Upper lobe of right lung (tissue), 1 donor: ENCODE measurements at places on chromosomes 2 and 18. TPM values are rescaled to one million over a fixed set of nuclear protein-coding genes. Genes with fewer than 3 reads are reported as not detected.

DNA sequence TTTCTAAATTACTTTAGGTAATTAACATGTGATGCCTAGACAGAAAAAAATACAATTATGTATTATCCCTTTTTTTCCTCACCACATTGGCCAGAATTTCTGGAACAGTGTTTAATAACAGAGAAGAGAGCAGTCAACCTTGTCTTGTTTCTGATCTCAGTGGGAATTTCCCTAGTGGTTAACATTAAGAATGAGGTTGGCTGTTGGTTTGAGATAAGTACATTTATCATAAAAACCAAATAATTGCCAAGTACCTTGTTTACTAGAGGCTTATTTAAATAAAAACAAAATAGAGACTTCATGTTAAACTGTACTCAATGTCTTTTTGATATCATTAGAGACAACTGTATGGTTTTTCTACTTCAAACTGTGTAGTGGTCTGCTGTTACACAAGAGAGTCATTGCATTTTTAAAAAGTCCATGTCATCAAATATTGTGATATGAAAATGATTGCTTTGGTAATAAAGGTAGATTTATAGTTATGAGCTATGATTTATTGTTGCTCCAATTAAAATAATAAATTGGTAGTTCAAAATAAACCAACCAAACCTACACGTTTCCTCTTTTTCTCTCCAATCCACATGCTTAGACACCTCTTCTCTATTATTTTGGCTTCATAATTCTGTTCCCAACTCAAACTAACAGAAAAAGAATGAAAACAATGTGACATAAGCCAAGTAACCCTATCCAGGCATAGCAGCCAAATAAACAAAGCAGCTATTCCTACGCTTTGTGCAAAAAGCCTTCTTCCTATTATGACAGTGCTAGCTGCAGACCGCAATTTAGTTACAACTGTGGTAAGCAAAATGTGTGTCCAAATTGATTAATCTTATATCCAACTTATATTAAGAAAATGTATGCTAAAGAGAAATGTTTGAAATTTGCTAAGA is 20.9 kb upstream of the TANK start:
- no peaks in the 10 kb centered on the region for H3K36me3 ChIP-seq
- H3K27me3 ChIP-seq: no peaks in the 10 kb centered on the region
- DNase-seq: no peak
- H3K27ac ChIP-seq: peak overlapping the region; percentile 14
- H3K4me3 ChIP-seq: peak overlapping the region; percentile 46

DNA sequence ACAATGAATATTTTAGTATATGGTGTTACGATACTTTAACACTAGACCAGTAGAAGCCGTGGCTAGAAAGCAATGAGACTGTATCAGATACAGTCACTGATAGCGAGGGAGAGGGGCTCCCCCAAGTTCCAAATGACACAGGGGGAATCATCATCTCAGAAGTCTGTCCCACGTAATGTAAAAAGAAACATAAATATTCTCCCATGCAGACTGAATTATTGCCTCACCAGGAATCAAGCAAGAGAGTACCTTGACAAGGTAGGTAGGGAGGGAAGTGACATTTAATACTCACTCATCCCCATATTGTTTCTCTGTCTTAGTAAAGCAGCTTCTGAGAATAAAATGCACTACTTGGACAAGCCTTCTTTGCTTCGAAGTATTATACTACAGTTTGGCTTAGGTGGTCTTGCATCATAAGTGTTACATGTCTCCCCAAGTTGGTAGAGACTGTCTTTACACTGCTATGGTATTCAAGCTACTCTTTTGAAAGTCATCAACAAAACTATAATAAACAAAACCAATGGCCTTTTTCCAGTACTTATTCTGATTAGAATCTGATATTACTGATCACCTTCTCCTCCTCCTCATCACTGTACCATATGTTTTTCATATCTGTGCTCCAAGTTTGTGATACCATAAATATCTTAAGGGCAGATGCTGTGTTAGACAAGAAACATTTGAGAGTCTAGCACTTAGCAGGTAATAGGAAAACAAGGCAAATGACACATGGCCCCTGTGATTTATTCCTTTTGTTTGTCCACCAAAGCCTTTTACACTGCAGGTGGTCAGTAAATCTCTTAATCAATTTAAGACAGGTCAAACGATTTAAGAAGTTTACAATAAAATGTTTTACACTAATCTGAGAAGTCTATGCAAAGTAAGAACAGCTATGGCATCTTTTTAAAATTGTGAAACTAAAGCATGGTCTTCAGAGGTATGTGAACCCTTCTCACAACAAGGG is 2.7 kb downstream of the LAPTM4A start:
- H3K36me3 ChIP-seq: no peaks in the 10 kb centered on the region
- H3K4me3 ChIP-seq: peak overlapping the region; percentile 84
- no peaks in the 10 kb centered on the region for H3K27me3 ChIP-seq
- peaks cover 47% of the 10 kb centered on the region for H3K4me1 ChIP-seq

DNA sequence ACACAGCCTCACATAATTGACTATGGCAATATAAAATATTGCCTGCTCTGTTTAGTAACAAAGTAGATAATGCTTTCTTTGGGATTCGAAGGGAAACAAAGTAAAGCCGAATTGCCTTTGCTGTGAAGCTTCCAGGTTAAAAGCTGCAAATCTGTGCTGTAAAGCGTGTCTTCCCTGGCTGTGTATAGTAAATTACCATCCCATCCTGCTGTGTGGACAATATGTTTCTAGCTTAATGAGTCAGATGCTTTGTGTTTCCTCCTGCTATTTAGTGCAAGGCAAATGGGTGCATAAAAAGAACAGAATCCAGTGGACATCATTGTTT is 265.1 kb downstream of the SOCS6 start:
- no peak overlapping the region for H3K27ac ChIP-seq
- no peak overlapping the region for H3K4me3 ChIP-seq
- H3K27me3 ChIP-seq: no peaks in the 10 kb centered on the region
- no peak for DNase-seq
- no peaks in the 10 kb centered on the region for H3K4me1 ChIP-seq

- H3K4me3 ChIP-seq: no peak overlapping the region
- peaks cover 53% of the 10 kb centered on the region for H3K4me1 ChIP-seq
- H3K27me3 ChIP-seq: no peaks in the 10 kb centered on the region
- no peak overlapping the region for H3K27ac ChIP-seq
- H3K36me3 ChIP-seq: no peaks in the 10 kb centered on the region
Measured at GRCh38 chr18:13220361-13220991, 1.9 kb downstream of the LDLRAD4 start.

- peaks cover 21% of the 10 kb centered on the region for H3K4me1 ChIP-seq
- peak; percentile 10 for DNase-seq
- no peak overlapping the region for H3K27ac ChIP-seq
- no peaks in the 10 kb centered on the region for H3K27me3 ChIP-seq
- no peaks in the 10 kb centered on the region for H3K36me3 ChIP-seq
- H3K4me3 ChIP-seq: no peak overlapping the region
Measured at GRCh38 chr2:239278361-239278760, 122.5 kb downstream of the HDAC4 start.

DNA sequence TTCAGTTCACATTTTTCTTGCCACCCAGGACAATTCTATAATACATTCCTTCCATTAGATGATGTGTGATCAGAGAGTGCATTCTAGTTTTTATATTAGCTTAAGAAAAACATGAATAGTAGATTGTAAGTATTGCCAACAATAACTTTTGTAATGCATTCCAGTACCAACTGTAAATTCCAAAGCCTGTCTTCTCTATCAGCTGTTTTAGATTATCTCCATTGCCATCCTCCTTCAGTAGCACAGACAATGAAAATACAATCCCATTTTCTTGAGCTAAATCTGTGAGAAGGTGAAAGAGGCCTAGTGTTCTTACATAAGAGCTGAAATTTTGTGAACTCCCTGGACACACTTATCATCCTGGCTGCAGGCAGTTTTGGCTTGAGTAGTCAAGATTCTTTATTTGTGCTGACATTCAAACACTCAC is 103.9 kb downstream of the CCBE1 start:
- no peaks in the 10 kb centered on the region for H3K27me3 ChIP-seq
- DNase-seq: no peak
- H3K4me3 ChIP-seq: no peak overlapping the region
- H3K36me3 ChIP-seq: no peaks in the 10 kb centered on the region

- H3K27me3 ChIP-seq: no peaks in the 10 kb centered on the region
- no peak for DNase-seq
- H3K4me3 ChIP-seq: no peak overlapping the region
- no peaks in the 10 kb centered on the region for H3K4me1 ChIP-seq
- H3K27ac ChIP-seq: no peak overlapping the region
Measured at GRCh38 chr2:75022516-75022915, 64.1 kb downstream of the POLE4 start.

GRCh38 chr18:55268628-55269275 is 309.5 kb upstream of the CCDC68 start:
- H3K27ac ChIP-seq: no peak overlapping the region
- peaks cover 24% of the 10 kb centered on the region for H3K36me3 ChIP-seq
- no peak overlapping the region for H3K4me3 ChIP-seq
- H3K4me1 ChIP-seq: peaks cover 13% of the 10 kb centered on the region

- peaks cover 9% of the 10 kb centered on the region for H3K4me1 ChIP-seq
- DNase-seq: no peak
- H3K27ac ChIP-seq: no peak overlapping the region
- no peak overlapping the region for H3K4me3 ChIP-seq
Measured at GRCh38 chr2:12556762-12557161, 160.0 kb upstream of the TRIB2 start.

DNA sequence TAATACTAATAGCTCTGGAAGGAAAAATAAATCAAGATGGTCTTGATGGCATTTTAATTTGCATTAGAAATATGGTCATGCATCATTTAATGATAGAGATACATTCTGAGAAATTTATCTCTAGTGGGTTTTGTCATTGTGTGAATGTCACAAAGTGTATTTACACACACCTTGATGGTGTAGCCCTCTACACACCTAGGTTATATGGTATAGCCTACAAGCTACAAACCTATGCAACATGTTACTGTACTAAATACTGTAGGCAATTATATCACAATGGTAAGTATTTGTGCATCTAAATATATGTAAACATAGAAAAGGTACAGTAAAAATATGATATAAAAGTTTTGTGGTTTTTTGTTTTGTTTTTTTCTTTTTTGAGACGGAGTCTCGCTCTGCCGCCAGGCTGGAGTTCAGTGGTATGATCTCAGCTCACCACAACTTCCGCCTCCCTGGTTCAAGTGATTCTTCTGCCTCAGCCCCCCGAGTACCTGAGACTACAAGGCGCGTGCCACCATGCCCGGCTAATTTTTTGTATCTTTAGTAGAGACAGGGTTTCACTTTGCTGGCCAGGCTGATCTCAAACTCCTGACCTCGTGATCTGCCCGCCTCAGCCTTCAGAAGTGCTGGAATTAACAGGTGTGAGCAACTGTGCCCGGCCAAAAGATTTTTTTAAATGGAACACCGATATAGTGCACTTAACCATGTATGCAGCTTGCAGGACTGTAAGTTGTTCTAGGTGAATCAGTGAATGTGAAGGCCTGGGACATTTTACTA is 83.7 kb upstream of the UBXN4 start:
- no peak overlapping the region for H3K4me3 ChIP-seq
- no peaks in the 10 kb centered on the region for H3K4me1 ChIP-seq
- DNase-seq: no peak

GRCh38 chr18:78457731-78458130 is 521.9 kb upstream of the SALL3 start:
- DNase-seq: no peak
- H3K4me3 ChIP-seq: no peak overlapping the region
- H3K36me3 ChIP-seq: no peaks in the 10 kb centered on the region
- no peak overlapping the region for H3K27ac ChIP-seq
- H3K27me3 ChIP-seq: no peaks in the 10 kb centered on the region
- H3K4me1 ChIP-seq: no peaks in the 10 kb centered on the region

- no peaks in the 10 kb centered on the region for H3K4me1 ChIP-seq
- H3K27me3 ChIP-seq: no peaks in the 10 kb centered on the region
- H3K36me3 ChIP-seq: no peaks in the 10 kb centered on the region
- no peak overlapping the region for H3K4me3 ChIP-seq
Measured at GRCh38 chr2:232196802-232197201, 181.7 kb upstream of the ALPP start.

GRCh38 chr2:68560545-68560944 is 82.8 kb upstream of the PROKR1 start:
- no peaks in the 10 kb centered on the region for H3K4me1 ChIP-seq
- H3K27me3 ChIP-seq: no peaks in the 10 kb centered on the region
- H3K4me3 ChIP-seq: no peak overlapping the region

GRCh38 chr18:13161276-13161899 is 57.2 kb upstream of the LDLRAD4 start:
- DNase-seq: no peak
- no peaks in the 10 kb centered on the region for H3K4me1 ChIP-seq
- H3K4me3 ChIP-seq: no peak overlapping the region
- no peak overlapping the region for H3K27ac ChIP-seq

- no peak for DNase-seq
- no peaks in the 10 kb centered on the region for H3K27me3 ChIP-seq
- H3K4me3 ChIP-seq: no peak overlapping the region
- peak overlapping the region; percentile 81 for H3K27ac ChIP-seq
- no peaks in the 10 kb centered on the region for H3K36me3 ChIP-seq
Measured at GRCh38 chr2:28637066-28638047, 114.3 kb upstream of the PPP1CB start.

- H3K4me1 ChIP-seq: no peaks in the 10 kb centered on the region
- H3K36me3 ChIP-seq: no peaks in the 10 kb centered on the region
- DNase-seq: no peak
- H3K27ac ChIP-seq: no peak overlapping the region
Measured at GRCh38 chr2:237818066-237818473, 19.5 kb downstream of the RBM44 start.

GRCh38 chr2:145751155-145751554 is 1231.2 kb upstream of the ZEB2 start:
- DNase-seq: no peak
- H3K36me3 ChIP-seq: no peaks in the 10 kb centered on the region
- H3K4me3 ChIP-seq: no peak overlapping the region
- peaks cover 27% of the 10 kb centered on the region for H3K4me1 ChIP-seq

DNA sequence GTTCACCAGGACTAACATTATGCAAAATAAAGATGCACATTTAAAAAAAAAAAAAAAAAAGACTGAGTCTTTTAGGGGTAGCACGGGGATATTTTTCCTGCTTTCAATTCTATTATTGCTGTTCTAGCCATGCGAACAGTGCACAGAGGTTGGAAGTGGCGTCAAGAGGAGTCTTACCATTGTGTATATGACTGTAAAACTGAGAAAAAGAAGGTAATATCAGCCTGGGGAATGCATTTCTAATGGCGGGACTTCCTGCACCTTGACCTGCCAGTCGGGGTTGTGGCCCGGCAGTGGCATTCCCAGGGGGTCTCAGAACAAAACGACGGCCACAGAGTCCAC is 48.5 kb upstream of the ATP6V1B1 start:
- H3K27ac ChIP-seq: no peak overlapping the region
- no peak for DNase-seq
- H3K4me1 ChIP-seq: peaks cover 17% of the 10 kb centered on the region
- H3K4me3 ChIP-seq: peak overlapping the region; percentile 39
- no peaks in the 10 kb centered on the region for H3K36me3 ChIP-seq

DNA sequence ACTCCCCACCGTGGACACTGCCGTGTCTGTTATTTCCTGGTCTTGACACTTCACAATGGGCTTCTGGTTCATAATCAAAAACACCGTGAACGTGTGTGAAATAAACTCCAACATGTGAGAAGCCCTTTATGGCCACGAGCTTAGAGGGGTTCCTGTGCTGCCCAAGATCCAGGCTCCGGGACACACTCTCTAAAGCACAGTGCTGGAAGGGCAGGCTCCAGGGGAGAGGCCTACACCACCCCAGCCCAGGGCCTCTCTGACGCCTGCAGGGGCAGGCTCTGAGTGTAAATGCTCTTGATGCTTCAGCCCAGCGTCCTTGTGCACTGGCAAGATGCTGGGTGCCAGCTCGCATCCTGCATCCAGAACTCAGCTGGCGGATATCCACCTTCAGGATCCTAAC is 13.7 kb downstream of the CHST10 start:
- no peak overlapping the region for H3K4me3 ChIP-seq
- H3K4me1 ChIP-seq: no peaks in the 10 kb centered on the region
- H3K27ac ChIP-seq: no peak overlapping the region
- DNase-seq: no peak

TDRD15 gene
- total RNA-seq: not detected

PPM1G gene
- 51.8 TPM for total RNA-seq

CCDC68 gene
- total RNA-seq: 20.8 TPM

IL1F10 gene
- total RNA-seq: not detected

CYP27C1 gene
- not detected for total RNA-seq

CXCR4 gene
- 45.2 TPM for total RNA-seq
